ENCODE measurements at places on chromosomes 11 and 22.

- no peak for DNase-seq
Observed at GRCh38 chr22:23110190-23110921, 31.4 kb downstream of the RSPH14 start.

- DNase-seq = no peak
Observed at GRCh38 chr11:57302489-57302888, 22.3 kb downstream of the TNKS1BP1 start.

- no peak for DNase-seq
Observed at GRCh38 chr11:70861559-70861958, 390.8 kb downstream of the SHANK2 start.

GRCh38 chr11:32809313-32809712 is 14.9 kb upstream of the CCDC73 start:
- peak; percentile 83 for DNase-seq
